Stimulated activated CD4-positive, alpha-beta T cell treated with anti-CD3 and anti-CD28 coated beads, Interleukin-15, amount 100 ng/mL, for 1 hour (primary cell): ENCODE measurements at places on chromosomes 16 and 17.

GRCh38 chr17:78896834-78897663, 6.0 kb downstream of the CEP295NL start:
- DNase-seq: no peak

- DNase-seq: no peak
Observed at GRCh38 chr17:61214753-61215152, 184.9 kb upstream of the TBX2 start.

DNA sequence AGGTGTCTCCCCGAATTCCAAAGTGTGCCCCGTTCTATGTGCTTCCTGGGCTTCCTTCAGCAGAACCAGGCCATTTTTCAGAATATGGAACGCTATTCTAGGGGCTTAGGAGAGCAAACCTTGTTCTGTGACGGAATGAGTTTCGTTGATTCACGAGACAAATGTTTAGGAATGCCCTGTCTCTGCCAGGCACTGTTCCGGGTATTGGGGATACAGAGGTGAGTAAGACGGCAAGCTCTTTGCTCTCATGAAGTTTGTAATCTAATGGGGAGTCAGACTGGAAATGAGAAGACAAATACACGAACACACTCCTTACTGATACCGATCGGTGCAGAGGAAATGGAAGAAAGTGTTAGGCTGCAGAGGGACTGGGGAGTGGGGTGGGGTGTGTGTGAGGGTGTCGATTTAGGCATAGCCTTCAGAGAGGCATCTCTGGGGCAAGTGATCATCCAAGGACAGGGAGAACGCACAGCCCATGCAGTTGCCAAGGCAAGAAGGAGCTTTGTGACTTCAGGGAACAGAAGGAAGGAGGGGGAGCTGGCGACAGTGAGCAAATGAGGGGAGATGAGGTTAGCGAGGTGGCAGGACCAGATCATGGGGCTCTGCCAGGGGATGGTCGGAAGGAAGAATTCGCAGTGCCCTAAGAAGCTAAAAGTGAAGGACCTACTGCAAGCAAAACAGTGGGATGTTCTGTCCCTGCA, 189.6 kb downstream of the MSI2 start:
- no peak for DNase-seq

- DNase-seq: no peak
Observed at GRCh38 chr17:71501711-71502110, 619.1 kb upstream of the SOX9 start.

DNA sequence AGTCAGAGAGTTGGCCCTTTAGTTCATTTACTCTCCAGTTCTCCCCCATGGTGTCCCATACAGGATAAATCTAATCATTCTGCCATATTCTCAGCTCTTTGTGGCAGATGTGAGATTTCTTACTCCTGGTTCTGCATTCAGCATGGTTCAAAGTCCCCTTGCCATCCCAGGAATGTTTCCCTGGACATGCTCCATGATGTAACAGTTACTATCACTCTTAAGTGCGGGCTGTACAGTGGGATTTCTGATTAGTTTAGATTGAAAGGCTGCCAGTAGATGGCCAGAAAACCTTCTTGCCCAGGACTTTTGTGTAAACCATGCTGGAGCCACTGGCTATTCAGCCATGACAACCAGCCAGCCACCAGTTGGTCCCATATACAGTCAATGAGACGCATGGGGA, 10.4 kb downstream of the KRT37 start:
- DNase-seq: no peak

DNA sequence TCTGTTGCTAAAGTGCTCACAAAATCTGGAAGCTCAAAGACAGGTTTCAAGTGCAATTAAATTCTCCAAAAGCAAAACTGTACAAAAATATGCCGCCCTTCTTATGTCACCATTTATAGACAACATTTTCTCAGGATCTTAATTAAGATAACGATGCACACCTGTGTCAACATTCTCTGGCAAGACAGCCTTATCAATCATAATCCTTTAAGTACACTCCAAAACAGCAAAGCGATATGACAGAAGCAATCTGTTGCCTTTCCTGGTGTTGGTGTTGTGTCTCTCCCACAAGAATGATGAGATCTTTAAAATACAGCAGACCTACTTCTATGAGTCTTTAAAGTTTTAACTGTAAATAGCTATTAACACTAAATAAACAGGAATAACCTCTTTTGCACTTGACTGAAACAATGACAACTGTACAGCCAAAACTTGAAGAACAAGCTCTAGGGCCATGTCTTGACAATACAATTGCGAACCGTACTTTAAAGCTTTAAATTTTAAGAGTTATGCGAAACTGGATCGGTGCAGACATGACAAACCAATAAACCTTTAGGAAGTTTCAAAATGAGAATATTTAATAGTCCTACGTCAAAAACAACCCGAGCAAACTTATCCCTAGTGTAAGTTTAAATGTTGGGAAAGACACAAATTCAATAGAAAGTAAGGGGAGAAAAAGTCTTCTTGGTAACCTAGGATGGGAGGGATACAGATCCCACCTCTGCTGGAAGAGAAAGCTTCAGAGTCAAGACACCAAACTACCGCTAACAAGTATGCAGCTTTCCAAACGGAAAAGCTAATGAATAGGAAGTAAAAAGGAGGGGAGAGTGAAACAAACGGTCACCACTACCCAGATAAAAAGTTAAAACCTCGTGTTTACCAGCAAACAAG, 3.3 kb upstream of the IRX5 start:
- DNase-seq: no peak

DNA sequence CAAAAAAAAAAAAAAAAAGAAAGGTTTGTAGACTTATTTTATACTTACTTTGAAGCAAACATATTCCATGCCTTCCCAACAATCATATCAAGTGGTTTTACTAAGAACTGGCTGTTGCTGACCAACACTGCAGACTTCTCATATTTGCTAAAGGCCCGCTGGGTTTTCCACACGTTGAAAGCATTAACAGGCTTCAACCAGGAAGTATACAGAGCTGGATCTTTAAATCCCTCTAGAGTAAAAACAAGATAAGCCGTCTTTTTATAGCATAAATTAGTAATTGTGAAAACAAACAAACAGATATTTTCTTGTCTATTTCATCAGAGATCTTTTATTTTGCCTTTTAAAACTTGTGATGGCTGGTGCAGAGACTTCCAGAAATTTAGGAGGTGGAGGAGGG, 29.1 kb downstream of the TUBD1 start:
- no peak for DNase-seq

DNA sequence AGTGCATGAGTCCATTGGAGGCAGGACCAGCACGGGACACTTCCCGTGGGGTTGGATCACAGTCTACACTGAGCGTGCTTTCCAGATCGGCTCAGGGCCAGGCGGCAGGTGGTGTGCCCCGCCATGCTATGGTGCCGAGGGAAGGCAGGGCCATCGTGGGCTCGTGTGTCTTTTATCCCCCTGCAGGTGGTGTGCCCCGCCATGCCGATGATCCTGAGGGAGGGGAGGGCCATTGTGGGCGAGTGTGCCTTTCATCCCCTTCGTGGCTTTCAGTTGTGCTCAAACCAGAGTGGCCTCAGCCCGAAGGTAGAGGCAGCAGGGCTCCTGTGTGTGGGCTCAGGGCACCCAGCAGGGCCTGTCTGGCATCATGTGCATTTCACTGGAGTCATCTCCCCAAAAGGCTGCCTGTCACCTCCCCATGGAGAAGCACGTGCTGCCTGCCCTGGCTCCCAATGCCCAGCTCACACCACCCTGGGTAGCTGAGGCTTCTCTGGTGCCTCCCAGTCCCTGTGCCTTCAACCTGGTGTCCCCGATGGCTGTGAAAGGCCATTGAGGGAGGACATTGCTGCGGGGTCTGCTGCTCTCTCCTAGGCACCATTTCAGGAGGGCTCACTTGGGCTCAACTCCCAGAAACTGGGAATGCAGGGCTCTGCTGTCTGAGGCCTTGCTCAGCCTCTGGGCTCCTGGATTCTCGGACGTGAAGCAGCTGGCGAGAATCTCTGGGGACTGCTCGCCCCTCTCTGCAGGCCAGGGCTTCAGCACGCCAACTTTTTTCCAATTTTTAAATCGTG, 207.6 kb downstream of the NPIPB11 start:
- no peak for DNase-seq

GRCh38 chr17:63805591-63805990, 21.6 kb upstream of the PSMC5 start:
- DNase-seq: no peak

DNA sequence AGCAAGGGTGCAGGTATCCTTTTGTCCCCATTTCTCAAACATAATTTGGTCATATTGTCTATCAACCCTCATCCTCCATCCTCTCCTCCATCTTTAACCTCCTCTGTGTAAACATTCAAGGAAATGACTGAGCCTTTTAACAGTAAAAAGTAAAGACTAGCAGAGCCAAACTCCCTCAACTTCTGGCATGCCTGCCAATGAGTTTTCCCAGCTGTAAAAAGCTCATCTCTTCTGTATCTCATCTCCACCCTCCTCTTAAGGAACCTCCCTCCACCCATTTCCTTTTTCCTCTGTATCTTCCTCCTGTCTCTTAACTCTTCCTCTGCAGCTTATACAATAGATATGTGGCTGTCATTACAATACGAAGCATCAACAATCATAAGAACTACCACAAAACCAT, 76.9 kb upstream of the PSMD7 start:
- DNase-seq: no peak

GRCh38 chr17:15278924-15279477, 13.9 kb upstream of the PMP22 start:
- DNase-seq: no peak

GRCh38 chr17:76394166-76394565, 9.8 kb downstream of the SPHK1 start:
- no peak for DNase-seq

DNA sequence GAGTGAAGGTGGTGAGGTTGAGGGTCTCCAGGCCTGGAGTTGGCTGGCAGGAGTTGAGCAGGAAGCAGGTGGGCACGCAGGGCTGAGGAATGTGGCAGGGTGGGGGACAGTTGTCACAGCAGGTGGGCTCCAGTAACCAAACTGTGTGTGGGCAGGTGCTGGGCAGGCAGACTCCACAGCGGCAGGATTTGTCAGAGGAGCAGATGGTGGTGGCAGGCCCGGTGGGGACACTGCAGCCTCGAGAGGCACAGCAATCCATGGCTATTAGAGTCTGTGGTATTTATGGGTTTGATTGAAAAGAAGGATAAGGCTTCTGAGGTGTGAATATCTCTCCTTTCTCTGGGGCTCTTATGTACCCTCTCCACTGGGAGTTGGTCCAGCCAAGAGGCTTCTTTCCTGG, at the start of gene KRTAP3-3:
Gene KRTAP3-3, minus strand, starts transcription at position 326 of the 400 bp plus-strand sequence. Its CDS starts 67 bp downstream, at position 259.
- no peak for DNase-seq

DNA sequence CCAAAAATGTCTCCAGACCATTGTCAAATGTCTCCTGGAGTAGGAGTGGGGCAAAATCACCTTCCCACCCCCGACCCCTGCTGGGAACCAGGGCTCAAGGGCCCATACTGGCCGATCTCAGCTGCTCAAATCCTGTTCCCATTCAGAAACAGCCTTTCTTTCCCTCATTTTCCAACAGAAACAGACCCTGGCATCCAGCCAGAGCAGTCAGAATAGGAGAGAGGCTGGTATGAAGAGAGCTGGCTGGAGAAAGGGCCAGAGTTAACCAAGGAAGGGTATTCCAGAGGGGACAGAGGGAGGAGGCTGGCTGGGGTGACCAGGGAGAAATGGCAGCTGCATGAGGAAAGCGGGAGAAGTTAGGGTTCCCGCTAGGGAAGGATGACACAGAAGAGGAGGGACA, 199.1 kb downstream of the XYLT1 start:
- DNase-seq: no peak

- peak; percentile 58 for DNase-seq
Observed at GRCh38 chr17:74368341-74369081, 1.2 kb downstream of the GPR142 start.

DNA sequence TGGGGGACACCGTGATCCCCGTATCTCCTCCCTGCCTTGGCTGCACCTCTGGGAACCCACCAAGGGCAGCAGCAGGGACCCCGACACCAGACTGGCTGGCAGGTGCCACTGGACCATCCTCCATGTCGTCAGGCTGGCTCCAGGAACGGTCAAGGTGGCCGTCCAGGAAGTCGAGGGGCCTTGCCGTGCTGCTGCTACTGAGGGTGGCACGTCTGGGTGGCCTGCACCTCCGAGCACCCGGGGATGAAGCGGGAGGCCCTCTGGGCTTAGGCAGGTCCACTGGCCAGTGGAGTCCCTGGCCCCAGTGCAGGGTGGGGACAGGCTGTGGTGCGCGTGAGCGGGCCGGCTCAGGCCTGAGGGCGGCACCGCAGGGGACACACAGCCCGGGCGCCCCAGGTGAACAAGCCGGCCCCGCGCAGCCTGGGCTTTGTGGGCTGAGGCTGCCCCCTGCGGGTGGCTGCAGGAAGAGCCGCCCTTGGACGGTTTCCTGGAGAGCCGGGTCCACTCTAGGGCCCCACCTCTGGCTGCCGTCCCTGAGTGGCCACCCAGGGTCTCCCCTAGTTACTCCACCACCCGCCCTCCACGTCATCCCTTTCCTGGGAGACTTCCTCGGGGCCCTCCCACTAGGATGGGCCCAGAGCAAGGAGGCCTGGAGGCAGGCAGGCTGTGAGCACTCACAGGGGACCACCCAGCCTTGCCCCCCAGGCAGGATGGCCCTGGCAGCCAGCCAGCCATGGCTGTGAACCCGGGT, 42.8 kb upstream of the ZC3H18 start:
- DNase-seq: peak; percentile 39

DNA sequence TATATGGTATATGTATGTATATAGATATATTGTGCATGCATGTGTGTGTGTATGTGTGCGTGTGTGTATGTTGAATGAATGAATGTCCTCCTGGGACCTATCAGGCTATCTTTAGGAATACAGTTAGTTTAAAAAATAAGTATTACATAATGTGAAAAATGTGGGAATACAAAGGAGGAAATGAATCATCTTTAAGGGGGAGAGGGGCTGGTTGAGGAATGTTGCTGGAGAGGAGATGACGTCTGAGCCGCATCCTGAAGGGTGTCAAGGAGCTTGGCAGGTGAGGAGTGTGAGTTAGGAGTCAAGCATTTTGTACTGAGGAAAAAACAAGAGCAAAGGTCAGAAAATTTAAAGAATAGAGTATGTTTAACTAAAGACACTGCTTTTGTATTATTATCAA, 62.4 kb upstream of the NLK start:
- no peak for DNase-seq

GRCh38 chr17:65017207-65017774, 39.2 kb downstream of the GNA13 start:
- DNase-seq: no peak

DNA sequence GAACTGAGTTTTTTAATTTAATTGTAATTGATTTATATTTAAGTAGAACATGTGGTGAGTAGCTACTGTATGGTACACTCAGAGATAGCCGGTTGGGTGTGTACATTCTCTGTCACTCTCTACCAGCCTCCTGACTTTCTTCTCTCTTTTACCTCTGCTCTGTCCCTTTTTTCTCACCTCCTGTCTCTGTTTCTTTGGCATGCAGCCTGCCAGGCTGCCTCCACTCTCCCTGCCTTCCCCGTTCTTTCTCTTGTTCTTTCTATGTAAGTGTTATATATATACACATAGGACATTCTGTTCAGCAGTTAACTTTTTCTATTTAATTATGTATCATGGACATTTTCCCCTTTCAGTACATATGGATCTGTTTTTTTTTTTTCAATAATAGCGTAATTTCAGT, 50.8 kb downstream of the MRTFB start:
- no peak for DNase-seq

GRCh38 chr17:27226611-27227230, 67.2 kb upstream of the WSB1 start:
- no peak for DNase-seq
